Activated CD4-positive, alpha-beta T cell treated with anti-CD3 and anti-CD28 coated beads, Interleukin-10, Interleukin-2, amounts not matched to agents 100 ng/mL and 50 ng/mL, durations not matched to agents 16 hours and 8 hours (primary cell): ENCODE measurements at places on chromosomes 13 and 19.

DNA sequence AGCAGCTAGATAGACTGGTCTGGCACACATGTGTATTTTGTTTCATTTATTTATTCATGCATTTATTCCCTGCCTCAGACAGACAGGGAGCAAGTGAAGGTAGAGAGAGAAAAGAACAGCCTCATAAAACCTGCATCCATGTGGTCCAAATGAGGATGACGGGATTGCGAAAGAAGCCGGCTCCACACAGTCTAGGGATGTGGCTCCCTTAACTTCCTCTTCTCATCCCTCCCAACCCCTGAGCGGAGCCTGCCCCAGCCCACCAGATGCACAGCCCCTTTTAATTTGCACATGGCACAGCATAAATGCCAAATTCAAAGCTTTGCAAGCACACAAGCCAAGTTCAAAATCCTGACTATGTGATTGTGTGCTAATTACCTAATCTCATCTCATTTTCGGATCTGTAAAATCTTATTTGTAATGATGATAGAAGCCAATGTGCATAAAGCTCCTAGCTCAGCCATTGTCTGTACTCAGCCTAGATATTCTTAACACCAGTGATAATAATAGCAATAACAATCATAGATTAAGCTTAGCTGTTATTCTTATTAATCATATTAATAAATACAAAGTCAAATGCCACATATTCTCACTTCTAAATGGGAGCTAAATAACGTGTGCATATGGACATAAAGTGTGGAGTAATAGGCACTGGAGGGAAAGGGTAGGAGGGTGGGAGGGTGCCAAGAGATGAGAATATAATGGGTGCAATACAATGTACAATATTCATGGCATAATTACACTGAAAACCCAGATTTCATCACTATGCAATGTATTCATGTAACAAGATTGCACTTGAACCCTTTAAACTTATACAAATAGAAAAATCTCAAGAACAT lies 156.3 kb downstream of the DCT start:
- no peak for DNase-seq

GRCh38 chr19:18423258-18424020 lies 4.2 kb downstream of the SSBP4 start:
- DNase-seq = no peak

DNA sequence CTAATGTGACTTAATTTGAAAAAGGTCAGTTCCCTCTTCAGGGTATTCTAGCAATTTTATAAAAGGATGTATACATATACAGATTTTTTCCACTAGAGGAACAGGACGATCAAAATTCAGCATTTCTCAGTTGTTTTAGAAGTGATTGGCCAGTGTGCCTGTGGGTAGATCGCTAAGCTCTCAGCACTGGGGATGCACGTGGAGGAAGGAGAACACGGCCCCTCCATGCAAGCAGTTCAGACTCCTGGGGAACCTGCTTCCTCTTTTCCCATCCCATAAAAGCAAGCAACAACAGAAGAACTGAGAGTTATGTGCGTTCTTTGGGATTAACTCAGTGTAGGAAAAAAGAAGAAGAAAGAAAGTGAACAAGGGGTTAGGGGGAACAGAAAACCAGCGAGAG lies 328.8 kb downstream of the FOXO1 start:
- no peak for DNase-seq

GRCh38 chr13:94617389-94618000 lies 15.8 kb downstream of the GPR180 start:
- peak; percentile 45 for DNase-seq

GRCh38 chr13:103539265-103539664 lies 473.0 kb upstream of the SLC10A2 start:
- no peak for DNase-seq

GRCh38 chr13:113491418-113491883 lies 940 bp upstream of the DCUN1D2 start:
- DNase-seq = no peak

DNA sequence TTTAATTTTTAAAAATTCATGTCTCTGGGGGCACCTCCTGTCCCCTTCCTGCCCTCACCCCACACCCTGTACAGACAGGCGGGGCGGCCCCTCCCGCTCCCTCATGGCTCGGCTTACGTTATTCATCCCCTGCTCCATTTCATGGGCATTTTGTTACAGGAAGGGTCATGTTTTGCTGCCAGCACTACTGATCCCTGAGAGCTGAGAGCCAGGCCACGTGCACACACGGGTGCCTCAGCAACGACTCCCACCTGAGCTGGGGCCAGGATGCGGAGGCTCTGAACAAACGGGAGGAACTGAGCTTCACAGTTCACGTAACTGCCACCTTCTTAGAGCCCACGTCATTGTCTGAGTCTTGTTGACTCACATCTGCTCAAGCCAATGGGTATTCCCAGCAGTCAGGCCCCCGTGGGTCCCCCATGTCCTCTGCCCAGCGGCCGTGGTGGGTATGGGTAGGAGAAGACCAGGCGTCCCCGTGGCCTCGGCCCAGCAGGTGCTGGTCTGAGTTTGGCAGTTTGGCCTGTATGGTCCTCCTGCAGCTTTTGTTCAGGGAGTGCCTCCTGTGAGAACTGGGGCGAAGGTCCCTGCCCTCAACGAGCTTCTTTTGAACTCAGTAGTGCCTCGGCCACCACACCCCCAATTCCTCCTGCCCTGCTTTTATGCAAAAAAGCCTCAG lies 16.4 kb upstream of the TMEM255B start:
- no peak for DNase-seq
